SIG-M5 (cell line): ENCODE measurements at places on chromosomes 3 and 15.

DNA sequence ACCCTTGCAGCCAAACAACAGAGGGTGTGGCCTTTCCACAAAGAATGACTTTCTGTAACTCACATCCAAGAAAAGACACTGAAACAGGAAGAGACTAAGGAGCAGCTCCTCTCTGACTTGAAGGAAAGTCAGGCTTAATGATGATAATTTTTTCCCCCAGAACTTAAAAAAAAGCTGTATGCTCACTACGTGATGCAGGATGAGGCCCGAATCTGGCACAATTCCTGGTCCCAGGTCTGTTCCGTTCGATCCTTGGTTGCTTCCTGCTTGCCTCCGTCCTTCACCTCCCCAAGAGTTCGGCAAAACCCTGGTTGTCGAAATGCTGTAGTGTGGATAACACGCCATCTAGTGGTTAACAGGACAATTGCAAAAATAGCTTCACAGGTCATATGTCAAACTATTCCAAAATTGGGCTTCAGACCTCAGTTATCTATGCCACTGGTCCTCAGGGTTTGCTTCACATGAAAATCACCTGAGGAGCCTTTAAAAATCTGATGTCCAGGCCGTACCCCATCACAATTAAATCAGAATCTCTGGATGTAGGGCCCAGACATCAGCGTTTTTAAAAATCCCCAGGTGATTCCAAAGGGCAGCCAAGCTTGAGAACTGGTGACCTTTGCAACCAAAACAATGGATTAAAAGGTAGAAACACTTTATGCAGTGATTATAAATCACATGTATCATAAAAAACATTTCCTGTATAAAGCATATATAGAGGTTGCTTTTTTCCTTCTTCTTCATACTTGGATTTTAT lies 28.1 kb upstream of the SYNM start:
- no peak for DNase-seq

- no peak for DNase-seq
These were observed 39.8 kb downstream of the IDH2 start for GRCh38 chr15:90062462-90062932.

- no peak for DNase-seq
These were observed 143.7 kb downstream of the NR1D2 start for GRCh38 chr3:24088782-24089181.

GRCh38 chr3:55272031-55272645 lies 215.0 kb downstream of the WNT5A start:
- no peak for DNase-seq

- DNase-seq = no peak
These were observed 57.7 kb downstream of the PXYLP1 start for GRCh38 chr3:141289228-141289772.

DNA sequence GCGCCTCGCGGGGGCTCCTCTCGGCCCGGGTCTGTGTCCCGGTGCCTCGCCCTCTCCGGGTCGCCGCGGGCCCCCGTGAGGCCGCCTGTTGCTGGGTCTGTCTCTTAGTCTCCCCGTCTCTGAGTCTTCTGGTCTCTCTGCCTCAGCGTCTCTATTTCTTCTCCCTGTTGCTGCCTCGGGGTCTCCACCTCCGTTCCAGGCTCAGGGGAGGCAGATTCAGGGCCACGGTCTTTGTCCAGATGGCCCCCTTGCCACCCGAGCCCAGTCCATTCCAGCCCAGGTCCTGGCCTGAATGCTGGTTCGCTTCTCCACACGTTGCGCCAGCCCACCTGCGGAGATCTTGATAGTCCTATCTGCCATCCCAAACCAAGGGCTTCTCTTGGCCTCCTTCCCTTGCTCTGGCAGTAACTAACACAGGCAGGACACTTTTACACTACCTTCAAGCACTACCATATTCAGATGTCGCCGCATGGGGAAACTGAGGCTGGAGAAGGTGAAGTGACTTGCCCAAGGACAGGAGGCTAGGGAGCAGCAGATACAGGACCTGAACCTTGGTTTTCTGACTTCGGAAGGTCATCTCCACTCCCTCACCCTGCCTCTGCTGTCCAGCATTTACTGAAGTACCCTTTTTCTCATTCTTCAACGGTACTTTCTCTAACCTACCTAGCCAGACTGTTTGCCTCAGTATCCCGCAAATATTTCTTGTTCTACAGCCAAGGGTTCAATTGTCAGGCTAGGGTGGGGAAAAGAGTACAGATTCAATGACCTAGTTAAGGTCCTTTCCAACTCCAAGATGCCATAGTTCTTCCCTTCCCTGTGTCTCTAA lies 616 bp upstream of the IGDCC4 start:
- DNase-seq = no peak
